ENCODE measurements at places on chromosomes 6 and 20.

- DNase-seq: no peak
Measured at GRCh38 chr6:83258517-83258916, 65.4 kb downstream of the RWDD2A start.

- no peak for DNase-seq
Measured at GRCh38 chr20:48794816-48795457, 32.9 kb downstream of the PREX1 start.

- no peak for DNase-seq
Measured at GRCh38 chr6:126721581-126722160, 381.8 kb downstream of the CENPW start.

DNA sequence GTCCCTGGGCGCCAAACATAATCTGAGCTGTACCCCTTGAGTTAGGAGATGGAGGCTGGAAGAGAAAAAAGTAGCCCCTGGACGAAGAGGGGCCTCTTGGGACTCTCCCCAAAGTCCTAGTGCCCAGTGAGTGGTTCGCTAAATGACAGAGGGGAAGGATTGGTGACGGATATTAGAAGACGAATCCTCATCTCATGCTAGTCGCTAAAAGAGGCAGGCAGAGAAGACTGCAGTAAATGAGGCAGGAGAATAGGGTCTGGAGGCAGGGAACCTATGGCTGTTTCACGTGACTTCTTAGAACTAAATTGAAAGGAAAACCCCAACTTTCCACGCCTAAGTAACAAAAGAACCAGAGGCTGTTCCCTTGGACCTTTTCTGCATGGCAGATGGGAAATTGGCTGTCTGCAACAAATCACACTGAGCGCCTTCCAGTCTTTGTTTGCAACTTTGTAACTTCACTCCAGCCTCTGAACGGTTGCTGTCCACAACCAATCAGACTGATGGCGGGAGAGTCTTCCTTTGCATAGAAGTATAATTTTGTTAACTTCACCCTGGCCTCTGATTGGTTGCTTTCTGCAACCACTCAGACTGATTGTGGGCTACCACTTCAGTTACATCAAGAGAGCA lies 731 bp upstream of the RBL1 start:
- no peak for DNase-seq

GRCh38 chr6:38831865-38832264 lies 116.8 kb downstream of the DNAH8 start:
- DNase-seq: no peak

DNA sequence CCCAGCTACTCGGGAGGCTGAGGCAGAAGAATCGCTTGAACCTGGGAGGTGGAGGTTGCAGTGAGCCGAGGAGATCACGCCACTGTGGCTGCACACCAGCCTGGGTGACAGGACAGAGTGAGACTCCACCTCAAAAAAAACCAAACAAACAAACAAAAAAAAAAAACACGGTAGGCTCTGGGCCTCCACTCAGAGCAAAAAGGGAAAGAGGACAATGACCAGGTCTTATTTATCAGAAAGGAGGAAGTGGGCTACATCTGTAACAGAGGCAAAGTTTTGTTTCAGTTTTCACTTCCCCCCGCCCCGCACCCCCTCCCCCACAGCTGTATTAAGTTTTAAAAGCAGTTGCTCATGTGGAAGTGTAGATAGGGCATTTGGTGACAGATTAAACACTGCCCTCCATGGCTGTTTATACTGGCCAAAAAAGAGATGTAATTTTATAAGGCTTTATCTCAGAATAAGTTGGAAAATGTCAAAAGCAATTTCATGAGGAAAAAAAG lies 114.6 kb downstream of the RCAN2 start:
- DNase-seq: no peak

DNA sequence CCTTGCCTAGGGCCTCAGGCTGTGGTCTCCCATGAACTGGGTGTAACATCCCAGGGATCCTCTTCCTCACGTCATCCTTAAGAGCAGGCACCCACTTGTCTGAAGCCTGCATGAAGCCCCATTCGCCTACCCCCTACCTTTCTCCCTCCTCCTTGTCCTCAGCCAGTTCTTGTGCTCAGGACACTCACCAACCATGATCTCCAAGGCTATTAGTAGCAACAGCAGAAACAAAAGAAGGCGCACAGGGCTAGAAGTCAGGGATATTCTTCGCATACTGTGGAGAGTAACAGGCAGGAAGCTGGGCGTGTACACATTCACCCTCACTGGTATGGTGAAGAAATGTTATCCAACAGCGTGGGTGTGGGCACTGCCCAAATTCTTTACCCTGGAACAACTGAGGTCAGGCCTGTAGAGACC lies 7.3 kb downstream of the RAET1E start:
- DNase-seq: no peak

DNA sequence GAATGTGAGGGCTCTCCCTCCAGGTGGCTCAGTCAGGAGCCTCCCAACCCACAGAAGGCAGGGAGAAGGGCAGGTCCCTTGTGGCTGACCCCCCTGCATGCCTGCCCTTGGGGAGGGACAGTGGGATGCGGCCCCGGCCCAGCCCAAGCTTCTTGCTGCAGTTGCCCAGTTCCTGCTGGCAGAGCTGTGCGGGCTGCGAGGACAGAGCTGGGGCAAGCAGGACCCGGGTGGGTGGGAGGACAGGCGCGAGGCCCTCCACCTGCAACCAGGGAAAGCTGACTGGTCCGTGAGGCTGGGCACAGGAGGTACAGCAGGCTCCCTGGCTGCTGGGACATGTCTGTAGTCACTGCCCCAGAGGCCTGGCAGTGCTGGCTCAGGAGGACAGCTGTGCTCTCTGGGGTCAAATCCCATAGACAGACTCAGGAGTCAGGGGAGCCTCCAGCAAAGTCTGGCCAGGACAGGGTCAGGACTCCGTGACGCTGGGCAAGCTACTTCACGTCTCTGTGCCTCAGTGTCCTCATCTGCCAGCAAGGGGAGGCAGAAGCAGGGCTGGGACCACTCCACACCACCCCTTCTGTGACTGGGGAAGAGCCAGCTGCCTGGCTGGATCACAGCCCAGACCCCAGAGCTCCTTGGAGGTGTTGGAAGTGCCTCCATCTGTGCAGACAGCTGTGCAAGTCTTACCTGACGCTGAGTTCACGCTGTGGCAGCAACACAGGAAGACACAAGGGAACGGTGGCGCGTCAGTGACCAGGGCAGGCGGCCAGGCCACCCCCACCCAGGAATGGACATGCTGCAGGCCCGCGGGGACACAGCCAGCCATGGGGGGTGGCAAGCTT lies 13.0 kb downstream of the UCKL1 start:
- DNase-seq: no peak

GRCh38 chr6:157251586-157252247 lies 71.6 kb downstream of the TMEM242 start:
- DNase-seq: no peak

DNA sequence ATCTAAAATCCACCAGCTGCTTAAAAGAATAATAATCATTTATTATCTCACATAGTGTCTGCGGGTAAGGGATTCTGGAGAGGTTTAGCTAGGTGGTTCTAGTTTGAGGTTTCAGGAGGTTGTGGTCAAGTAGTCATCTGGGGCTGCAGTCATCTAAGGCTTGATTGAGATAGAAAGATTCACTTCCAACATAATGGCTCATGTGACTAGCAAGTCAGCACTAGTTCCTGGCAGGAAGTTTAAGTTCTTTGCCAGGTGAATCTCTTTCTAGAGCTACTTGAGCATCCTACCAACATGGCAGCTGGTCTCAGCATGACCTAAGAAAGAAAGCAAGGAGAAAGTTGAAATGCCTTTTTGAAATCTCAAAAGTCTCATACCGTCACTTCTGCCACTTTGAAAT lies 128.8 kb downstream of the EDN1 start:
- DNase-seq: no peak

DNA sequence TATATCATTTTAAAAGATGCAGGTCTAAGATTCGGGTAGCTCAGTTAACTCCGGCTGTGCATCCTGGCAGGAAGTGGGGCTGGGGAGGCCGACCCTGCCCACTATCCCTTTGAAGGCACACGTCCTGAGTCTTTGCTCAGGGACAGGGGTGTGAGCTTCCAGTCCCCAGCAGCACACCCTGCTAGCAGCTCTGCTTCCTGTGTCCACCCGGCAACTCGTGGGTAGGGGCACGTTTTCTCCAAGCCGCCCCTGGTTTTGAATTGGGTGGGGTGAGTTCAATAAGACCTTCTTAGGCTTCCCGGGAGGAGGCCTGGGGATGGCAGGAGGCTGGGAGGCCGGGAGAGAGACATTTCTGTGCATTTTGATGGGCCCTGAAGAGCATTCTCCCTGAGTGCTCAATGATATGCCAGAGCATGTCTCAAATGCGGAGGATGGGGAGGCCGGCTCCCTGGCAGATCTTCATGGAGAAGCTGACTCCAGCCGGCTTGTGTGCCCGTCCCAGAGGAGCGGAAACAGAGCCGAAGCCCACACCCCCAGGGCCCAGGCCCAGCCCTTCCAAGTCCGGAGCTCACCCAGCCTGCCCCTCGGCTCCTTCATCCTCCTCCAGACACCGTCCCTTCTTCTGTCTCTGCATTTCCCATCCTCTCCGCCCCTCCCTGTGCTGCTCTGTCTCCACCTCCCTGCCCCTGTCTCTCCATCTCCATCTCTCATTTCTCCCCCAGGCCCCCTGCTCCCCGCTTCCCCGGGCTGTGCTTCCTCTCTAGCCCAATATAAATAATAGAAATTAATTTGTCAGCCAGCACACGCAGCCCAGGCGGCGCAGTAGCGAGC lies 36.3 kb upstream of the ZFAND3 start:
- DNase-seq: no peak

DNA sequence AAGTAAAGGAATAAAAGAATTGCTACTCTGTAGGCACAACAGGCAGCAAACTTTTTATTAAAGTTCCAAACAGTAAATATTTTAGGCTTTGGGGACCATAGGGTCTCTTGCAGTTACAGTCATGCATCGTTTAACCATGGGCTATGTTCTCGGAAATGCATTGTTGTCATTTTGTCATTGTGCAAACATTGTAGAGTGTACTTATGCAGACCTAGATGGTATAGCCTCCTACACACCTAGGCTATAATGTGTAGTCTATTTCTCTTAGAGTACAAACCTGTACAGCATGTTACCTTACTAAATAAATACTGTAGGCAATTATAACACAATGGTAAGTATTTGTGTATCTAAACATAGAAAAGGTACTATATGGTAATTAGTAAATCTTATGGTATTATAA lies 54.7 kb downstream of the CDS2 start:
- DNase-seq: no peak

- no peak for DNase-seq
Measured at GRCh38 chr6:7697820-7698623, 27.9 kb upstream of the BMP6 start.

DNA sequence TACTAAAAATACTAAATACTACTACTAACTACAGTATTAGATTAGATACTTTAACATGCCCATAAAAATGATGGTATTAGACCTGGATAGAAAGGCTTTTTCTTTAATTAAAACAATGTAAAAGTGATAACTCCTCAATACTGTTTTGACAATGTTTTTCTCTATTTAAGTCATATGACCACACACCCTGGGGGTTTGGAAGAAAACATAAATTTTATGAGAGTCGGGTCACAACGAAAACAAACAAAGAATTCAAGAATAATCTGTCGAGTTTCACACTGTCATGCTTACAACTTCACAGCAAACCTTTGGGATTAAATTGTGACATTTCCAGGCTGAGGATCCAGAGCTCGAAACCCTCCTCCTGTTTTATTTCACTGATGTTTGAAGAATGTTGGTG lies 107.4 kb upstream of the SOX4 start:
- no peak for DNase-seq

DNA sequence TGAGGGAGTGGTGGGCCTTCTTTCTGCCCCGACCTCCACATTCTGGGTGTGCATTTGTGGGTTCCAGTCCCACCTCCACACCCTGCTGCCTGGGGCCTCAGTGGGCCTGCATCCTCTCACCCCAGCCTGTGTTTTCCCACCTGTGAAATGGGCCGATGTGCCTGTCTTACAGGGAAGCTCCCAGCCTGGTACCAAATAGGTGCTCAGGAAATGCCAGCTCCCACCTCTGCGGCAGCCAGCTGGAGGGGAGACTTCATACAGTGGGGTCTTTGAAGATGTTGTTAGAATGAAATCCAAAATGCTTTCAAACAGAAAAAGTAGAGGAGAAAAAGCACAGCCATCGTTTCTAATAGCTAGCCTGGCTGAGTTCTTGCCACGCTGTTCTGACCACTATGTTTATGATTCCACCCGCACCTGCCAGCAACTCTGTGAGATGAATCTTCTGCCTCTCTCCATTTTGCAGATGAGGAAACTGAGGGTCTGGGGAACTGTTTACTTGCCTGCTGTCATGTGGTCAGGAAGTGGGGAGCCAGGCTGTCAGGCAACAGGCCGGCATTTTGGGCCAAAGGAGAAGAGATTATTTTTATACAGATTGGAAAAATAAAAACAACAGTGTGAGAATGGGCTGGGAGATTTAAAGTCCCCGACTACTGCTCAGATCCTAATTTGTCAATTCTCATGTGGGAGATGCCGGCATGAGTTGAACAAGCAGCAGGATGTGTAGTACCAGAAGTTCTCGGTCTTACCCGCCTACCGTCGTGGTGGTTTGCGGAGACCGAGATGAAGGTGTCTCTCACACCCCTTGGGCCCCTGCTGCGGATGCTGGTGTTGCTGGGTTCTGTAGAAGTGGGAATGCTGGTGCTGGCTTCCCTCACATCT lies 4.6 kb downstream of the TMEM181 start:
- no peak for DNase-seq

- no peak for DNase-seq
Measured at GRCh38 chr6:493840-494239, 102.3 kb downstream of the IRF4 start.

DNA sequence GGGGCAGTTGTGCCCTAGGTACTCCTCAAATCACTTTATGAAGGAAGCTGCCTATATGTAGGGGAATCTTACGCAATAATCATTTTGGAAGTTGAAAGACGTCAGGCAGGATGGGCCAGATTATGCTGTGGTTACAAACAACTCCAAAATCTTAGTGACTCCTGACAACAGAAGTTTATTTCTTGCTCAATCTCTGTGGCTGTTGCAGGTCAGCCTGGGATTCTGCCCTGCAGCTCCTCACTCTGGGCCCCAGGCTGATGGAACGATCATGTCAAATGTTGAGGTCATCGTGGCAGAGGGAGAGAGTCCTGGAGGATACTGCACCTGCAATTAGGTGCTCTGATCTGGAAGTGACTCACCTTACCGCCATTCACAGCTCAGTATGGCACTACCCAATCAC lies 88.4 kb downstream of the ZDHHC14 start:
- DNase-seq: no peak

DNA sequence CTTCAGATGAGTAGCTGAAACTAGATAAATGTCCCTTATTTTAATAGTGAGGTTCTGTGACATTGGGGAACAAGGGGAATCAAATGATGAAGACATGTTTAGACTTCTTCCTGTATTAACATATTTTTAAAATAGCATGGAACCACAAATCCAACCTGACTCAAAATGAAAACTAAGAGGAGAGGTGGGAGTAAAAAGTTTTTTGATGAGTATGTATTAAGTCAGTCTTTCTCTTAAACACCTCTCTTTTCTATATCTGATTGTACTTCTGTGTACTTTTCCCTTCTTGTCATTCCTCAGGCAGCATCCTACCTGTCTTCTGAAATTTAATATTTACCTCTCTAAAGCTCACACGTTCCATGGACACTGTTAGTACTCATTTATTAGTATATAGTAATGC lies 8.7 kb upstream of the SDHAF4 start:
- DNase-seq: no peak

All from activated CD4-positive, alpha-beta T cell treated with anti-CD3 and anti-CD28 coated beads, Interleukin-2, amount 50 U/mL, for 24 hours (primary cell).